ENCODE measurements at places on chromosomes 1 and 21.

GRCh38 chr1:206892351-206892984 is 4.8 kb upstream of the IL24 start:
- no peak for DNase-seq

GRCh38 chr1:68800182-68800581 is 303.3 kb upstream of the DEPDC1 start:
- no peak for DNase-seq

DNA sequence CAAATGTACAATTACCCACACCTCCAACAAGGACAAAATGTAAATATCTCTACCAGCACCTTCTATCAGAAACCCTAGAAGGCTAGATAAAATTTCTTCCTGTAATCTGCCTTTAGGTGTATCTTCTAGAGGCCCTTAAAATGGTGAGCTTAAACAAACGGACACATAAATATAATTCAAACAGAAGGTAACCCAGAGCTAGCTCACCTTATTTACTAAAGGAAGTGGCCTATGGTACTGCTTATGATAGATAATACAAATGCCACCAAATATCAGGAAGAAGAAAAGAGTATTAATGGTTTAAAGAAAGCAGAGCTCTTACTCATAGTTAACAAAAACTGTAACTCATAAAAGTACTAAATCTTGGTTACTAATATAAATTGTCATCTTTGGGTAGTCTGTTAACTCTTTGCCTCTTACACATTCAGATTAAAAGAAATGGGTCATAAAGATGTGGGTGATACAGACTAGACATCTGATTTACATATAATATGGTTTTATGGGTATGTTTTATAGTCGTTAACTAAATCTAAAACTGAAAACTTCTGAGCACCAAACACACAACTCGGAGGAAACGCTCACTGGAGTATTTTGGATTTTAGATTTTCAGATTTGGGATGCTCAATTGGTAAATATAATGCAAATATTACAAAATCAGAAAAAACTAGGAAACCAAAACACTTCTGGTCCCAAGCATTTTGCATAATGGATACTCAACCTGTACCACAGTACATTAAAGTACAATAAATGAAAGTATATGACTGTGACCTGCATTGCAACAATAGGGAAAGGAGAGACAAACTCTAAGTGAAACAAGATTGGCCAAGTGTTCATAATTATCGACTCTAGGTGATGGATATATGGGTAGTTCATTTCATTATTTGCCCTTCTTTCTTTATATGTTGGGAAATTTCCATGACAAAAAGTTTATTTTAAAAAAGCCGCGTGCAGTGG is 23.2 kb downstream of the TRIT1 start:
- no peak for DNase-seq

DNA sequence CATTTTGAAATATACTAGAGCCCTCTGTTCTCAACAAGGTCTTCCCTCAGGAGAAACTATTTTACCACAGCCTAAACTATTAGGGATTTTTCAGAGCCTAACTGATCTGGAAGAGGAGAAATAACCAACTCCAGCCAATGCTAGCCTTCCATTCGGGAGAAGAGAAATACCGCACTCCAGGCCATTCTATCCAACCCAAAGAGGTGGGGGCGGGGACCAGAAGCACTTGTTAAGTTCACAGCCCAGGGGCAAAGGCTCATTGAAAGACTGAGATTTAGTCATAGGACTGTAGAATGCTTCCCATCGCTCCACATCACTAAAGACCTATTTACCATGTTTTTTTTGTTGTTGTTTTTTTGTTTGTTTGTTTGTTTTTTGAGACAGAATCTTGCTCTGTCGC is 35.4 kb upstream of the SLFNL1 start:
- no peak for DNase-seq

- DNase-seq: no peak
Observed at GRCh38 chr1:15259622-15260007, 12.6 kb downstream of the FHAD1 start.

DNA sequence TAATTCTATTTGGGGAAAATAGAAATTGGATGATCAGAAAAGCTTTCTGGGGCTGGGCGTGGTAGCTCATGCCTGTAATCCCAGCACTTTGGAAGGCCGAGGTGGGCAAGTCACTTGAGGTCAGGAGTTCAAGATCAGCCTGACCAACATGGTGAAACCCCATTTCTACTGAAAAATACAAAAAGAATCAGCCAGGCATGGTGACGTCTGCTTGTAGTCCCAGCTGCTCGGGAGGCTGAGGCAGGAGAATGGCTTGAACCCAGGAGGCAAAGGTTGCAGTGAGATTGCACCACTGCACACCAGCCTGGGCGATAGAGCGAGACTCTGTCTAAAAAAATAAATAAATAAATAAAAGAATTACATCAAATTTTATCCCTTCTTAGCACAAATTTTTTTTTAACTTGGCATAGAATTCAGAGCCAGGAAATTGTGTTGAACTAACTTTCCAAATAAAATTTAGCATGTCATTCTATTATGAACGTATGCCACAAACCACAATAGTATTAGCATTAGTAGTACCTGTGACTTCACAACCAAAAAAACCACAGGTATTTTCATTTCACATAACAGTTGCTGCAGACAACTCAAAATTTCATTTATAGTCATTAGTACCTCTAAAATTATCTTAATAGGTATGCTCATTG is 4.5 kb upstream of the ANKRD13C start:
- no peak for DNase-seq
